ENCODE measurements at places on chromosomes 5 and 9.

GRCh38 chr5:144156767-144157171, 13.7 kb downstream of the YIPF5 start:
- DNase-seq = no peak

DNA sequence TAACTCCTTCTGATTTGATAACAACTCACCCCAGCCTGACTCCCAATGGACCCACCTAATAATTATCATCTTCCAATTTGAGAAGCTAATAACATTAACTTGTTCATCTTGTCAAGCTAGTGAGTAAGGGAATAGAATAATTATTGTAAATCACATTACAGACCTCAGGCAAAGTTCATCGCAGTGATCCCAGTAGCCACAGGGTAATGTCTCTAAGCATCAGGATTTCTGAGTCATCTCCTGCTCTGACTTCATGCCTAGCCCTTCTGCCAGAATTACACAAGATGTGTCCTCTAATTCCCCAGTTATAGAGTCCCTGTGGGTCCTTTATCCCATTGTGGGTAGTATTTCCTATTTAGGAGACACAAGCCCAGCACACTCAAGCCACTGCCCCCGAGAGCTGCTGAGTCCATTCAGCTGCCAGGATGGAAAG, 365.7 kb downstream of the DEPDC1B start:
- no peak for DNase-seq

DNA sequence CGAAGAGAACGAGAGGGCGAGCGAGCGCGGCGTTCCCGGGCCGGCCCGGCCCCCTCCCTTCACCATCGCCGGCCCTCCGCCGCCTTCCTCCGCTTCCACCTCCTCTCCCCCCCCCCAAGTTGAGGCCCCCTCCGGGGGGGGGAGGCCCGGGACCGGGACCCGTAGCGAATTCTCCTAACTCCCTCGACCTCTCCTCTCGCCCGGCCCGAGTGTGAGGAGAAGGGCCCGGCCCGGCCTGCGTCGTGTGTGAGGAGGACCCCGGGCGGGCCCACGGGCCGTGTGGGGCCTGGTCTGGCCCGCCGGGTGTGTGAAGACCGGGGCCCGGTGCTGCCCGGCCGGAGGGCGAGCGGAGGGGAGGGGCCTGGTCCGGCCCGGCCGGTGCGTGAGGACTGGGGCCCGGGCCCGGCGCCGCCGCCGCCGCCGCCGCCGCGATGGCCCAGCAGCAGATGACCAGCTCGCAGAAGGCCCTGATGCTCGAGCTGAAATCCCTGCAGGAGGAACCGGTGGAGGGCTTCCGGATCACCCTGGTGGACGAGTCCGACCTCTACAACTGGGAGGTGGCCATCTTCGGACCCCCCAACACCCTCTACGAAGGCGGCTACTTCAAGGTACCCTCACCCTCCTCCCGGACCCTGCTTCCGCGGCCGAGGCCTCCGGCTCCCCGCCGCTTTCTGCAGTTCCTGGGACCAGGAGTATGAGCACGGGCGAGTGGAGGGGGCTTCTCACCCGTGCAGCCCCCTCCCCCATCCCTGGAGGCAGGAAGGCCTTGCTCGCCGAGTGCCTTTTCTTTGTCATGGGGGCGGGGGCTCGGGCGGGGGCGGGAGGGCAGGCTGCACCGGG, 587 bp downstream of the UBE2R2 start:
- peak; percentile 45 for DNase-seq

DNA sequence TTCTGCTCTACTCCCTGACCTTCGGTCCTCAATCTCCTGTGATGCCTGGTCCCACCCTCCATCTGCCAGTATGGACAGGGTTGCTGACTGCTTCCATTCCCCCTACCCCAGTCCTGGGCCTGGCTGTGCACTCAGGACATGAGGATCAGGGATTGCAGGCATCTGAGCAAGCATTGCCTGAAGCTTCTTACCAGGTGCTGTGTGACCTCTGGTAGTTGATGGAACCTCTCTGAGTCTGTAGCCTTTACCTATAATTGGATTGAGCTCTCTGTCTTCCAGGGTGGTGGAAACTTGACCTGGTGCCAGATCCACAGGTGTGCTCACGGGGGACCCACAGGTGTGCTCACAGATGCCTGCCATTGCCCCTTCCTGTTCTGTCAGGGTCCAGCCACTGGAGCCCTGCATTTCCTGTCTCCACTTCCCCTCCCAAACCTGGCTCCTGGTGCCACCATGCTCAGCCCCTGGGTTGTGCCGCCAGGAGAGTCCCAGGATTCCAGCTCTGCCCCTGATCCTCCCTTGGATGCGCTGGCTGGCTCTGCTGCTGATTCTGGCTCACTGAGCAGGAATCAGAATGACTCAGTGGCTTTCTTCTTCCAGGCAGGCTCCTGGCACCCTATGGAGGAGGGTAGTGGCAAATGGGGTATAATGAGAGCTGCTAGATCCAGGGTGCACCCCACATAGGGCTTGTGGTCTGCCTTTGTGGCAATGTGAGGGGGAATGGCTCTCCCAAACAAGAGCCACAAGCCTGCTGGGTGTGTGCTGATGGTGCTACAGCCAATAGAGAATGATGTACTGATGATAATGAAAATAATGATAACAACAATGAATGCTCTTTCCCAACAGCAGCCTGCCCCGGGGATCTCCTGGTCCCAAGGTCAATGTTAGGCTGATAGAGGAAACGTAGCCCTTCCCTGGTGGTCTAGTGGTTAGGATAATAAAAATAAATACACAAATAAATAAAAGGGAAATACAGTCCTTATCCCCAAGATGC, 35.2 kb upstream of the PSD2 start:
- DNase-seq = no peak

Measured in GM12891 (cell line).